ENCODE measurements at places on chromosomes 1 and 21.

GRCh38 chr1:85297855-85298629 lies 21.6 kb upstream of the BCL10 start:
- peak; percentile 85 for DNase-seq

- peak; percentile 46 for DNase-seq
Measured at GRCh38 chr21:42467140-42467983, 28.7 kb downstream of the RSPH1 start.

DNA sequence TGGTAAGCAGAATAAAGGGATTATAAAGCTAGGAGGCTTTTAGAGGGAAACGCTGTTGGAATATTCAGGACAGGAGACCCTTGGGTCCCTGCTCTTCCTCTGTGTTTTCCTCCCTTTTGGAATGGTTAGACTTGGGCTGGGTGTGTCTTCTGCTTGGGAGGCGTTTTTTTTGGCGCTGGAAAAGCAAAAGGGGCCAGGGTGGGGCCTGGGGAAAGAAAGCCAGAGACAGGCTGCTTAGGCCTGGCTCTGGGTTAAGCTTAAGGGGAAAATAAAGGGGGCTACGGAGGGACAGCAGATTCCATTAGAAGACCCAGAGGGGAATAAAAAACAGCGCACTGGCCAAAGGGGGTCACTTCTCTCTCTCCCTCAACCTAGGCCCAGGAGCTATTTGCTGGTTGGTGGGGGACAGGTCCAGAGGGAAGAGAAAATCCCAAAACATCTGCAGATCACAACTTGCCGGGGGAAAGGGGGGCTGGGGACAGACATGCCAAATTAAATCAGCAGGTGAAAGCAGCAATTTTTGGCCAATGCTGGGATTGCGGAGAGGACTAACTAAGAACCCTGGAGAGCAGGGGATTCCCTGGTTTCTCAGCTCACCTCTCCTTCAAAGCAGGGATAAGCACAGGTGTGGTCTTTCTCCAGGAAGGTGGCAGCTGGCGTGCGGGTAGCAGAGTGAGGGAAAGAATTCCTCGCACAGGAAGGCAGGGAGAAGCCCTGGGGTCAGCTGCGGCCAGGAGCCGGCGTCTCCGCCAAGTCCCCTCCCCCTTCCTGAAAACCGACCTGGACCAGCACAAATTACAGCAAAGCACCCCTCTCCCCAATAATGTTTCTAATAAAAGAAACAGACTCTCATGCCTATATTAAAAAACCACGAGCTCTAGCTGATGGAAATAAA lies 82.2 kb upstream of the AK4 start:
- DNase-seq: no peak

GRCh38 chr1:174871886-174872285 lies 127.9 kb upstream of the CACYBP start:
- DNase-seq: no peak

GRCh38 chr1:91684481-91685196 lies 184.0 kb downstream of the CDC7 start:
- peak; percentile 25 for DNase-seq

DNA sequence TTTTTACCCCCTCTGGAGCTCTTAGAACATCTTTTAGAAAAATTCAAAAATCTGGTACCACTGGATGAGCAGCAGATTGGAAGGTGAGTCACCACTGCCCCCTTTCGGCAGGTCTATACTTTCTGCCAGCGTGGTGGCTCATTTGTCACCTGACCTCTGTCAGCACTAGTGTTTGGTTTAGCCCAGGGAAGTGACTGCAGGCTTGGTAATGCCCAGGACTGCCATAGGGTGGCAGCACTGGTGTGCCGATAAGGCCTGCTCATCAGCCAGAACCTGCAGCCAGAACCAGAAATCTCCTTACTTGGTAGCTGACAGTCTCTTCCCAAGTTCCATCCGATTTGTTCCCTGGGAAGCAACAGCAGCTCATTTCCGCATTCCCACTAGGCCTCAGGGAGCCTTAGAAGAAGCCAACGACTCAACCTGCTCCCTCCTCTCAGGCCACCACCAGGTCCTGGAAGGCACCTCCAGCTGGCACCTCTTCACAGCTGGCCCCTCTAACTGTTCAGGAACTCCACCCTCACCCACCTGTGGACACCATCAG lies 6.8 kb downstream of the SMIM12 start:
- DNase-seq: peak; percentile 87

- no peak for DNase-seq
Measured at GRCh38 chr1:20411196-20411980, 74.6 kb downstream of the CAMK2N1 start.

GRCh38 chr1:109886827-109887226 lies 23.8 kb upstream of the CSF1 start:
- DNase-seq: no peak

DNA sequence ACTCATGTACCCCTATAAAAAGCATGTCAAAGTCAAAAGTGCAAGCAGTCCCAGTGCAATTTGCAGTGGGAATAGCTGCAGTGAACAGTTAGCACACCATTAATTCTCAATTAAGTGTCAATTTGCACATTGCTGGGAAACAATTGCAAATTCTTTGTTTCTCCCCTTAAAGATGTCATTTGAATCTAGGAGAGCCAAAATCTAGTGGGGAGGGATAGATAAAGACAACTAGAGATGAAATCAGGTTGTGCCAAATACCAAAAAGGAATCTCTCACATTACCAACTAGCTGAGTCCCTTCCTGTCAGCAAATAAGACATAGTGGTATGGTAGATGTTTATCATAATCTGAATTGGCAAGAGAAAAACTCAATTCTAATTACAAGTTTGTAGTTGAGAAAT lies 330.7 kb downstream of the NUF2 start:
- no peak for DNase-seq

- DNase-seq: no peak
Measured at GRCh38 chr1:5265438-5266075, 611.1 kb downstream of the AJAP1 start.

GRCh38 chr1:101161619-101162018 lies 75.2 kb upstream of the S1PR1 start:
- DNase-seq: no peak

DNA sequence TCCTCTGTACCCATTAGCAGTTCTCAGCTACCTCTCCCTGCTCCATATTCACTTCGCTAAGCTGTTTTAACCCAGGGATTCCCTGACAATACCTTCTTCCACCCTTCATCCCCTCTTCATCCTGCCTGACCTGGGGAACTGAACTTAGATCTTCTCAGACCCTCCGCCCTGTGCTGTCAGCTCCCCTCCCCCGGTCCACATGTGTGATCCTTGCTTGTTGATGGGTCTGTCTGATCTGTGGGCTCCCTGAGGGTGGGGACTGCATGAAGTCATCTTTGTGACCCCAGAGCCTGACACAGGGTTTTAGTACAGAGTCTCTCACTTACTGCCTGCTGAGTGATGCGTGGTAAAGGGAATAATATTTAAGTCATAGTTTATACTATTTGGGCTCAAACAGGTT lies 11.8 kb downstream of the CHAF1B start:
- no peak for DNase-seq

- DNase-seq: no peak
Measured at GRCh38 chr1:3003941-3004270, 17.4 kb upstream of the ACTRT2 start.

DNA sequence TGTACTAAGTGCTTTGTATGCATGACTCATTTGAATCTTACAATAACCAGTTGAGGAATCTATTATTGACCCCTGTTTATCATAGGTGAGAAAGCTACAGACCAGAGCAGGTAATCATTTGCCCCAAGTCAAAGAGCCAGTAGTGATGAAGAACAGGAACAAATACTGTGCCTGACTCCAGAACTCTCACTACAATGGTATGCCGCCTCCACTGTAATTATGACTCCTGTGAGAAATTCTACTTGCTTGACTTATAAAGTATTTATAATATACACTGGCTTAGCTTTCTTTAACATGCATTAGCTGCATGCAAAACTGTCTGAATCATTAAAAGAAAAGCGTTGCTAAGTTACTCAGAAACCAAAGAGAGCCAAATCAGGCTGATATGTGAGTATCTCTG lies 92.6 kb downstream of the ZNF281 start:
- no peak for DNase-seq

DNA sequence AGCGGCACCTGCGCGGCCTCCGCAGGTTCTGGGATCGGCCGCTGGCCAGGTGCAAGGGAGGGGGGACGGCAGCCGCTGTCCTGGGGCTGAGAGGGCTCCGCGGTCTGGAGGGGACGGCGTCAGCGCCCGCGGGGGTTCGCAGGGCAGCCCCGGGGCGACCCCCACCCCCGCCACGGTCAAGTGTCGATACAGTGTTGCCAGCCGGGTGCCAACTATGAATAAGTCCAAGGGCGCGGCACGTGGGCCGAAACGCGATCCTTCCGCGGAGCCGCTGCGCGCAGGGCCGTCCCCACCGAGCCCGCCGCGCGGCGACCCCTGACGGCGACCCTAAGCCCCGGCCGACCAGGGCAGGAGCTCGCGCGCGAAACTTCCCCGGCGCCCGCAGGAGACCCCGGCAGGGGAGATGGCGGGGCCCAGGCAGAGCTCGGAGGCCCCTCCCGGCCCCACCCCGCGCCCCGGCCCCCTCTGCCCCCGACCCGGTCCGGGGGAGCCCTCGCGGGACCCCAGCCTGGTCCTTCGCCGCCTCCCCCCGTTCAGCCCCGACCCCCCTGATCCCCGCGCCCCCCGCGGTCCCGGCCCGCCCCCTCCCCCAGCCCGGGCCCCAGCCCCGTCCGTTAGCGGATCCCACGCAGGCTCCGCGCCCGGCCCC lies 586 bp upstream of the AGPAT3 start:
- DNase-seq: no peak

GRCh38 chr1:17009706-17010105 lies 2.0 kb downstream of the ATP13A2 start:
- no peak for DNase-seq

DNA sequence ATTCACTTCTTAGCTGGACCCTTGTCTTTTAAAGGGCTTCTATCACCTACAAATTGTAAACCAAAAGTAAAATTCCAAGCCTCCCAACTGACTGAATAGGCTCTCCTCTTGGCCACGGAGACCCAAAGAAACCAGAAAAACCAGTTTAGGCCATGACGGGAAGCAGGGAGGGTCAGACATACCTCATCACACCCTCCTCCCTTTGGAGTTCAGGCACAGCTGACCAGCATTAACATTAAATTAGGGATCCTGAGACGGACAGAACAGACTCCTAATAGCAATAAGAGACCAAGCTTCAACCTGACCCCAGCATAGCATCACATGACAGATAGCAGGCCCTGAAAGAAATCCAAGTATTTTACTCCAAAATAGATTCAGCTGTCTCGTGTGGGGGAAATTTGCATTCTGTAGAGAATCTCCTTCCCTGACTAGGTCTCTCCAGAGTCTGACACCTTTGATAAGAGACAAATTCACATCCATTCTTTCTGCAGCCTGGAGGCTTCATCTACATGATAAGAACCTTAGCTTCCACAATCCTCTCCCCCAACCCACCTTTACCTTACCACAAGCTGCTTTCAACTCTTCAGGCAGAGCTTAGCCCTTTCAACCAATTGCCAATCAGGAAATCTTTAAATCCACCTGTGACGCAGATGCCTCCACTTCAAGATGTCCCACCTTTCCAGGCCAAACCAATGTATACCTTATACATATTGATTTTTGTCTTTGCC lies 177.1 kb upstream of the RAB4A start:
- no peak for DNase-seq

DNA sequence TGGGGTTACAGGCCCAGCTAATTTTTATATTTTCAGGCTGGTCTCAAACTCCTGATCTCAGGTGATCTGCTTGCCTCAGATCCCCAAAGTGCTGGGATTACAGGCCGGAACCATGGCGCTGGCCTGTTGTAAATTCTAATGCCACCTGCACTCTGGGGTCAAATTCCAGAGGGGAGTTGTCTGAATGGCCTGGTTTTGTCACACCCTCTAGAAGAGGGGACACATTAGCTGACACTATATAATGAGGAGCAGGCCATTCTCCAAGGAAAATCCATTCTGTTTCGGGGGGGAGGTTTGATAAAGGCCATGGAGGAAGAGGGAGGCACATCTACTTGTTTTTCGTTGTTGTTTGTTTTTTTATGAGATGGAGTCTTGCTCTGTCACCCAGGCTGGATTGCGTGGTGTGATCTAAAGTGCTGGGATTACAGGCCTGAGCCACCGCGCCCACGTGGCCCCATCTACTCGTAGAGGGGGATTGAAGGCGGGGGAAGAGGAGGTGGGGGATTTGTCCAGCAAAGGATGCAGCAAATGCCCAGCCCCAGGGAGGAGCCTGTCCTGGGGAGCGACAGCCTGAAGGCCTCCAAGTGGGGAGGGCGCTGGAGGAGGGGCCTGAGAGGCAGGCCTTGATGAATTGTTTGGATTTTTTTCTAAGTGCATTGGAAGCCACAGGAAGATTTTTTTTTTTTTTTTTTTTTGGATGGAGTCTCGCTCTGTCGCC lies 78.4 kb upstream of the SLC45A1 start:
- DNase-seq: no peak

DNA sequence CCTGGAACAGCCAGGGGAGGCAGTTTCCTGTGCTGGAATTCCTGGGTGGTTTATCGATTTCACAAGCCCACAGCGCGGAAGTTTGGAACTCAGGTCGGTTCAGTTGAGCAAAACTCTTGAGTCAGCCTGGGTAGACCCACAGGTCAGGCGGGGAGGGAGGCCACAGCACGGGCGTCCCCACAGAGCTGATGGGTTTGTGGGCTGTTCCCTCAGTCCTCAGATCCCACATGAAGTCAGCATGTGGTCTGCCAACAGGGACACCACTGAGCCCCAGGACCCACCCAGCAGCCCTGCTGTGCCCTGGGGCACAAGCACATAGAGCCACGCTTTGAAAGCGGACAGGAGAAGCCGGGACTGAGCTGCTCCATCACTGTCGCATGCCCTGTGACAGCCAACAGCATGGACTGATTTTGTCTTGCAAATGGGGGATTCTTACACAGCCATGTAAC lies 17.4 kb downstream of the BMP8A start:
- DNase-seq: no peak

- DNase-seq: no peak
Measured at GRCh38 chr1:235147269-235147668, 13.8 kb downstream of the RBM34 start.

GRCh38 chr1:52296345-52296744 lies 69.7 kb downstream of the CC2D1B start:
- peak; percentile 6 for DNase-seq

DNA sequence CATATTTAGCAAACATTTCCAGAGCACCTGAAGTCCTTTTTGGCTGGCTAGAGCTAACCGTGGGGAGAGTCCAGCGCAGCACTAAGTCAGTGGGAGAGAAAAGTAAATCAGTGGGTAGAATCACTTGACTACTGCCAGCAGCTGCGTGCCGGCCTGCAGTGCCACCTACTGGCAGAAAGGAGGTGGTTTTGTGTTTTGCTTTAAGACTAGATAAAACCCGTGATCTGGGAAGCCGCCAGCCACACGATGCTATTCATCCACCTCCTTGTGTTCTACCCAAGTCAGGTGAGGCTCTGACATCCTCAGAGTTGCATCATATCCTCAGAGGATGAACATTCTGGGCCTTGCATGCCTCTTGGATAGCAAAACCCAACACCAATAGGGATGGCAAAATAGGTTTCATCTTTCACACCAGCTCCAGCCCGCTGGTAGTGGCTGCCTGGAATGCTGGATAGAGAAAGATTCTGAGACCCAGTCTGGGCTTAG lies 14.1 kb upstream of the HEYL start:
- peak; percentile 55 for DNase-seq

GRCh38 chr1:13435458-13435857 lies 25.2 kb downstream of the PRAMEF20 start:
- no peak for DNase-seq

GRCh38 chr1:247487057-247487456 lies 29.2 kb upstream of the OR2B11 start:
- DNase-seq: peak; percentile 26

GRCh38 chr1:50416553-50417453 lies 6.4 kb downstream of the DMRTA2 start:
- no peak for DNase-seq

- no peak for DNase-seq
Measured at GRCh38 chr1:233725423-233725822, 111.5 kb downstream of the KCNK1 start.
